ENCODE measurements at places on chromosomes 4 and X.
A peak's percentile ranks its signal among the peaks of the same experiment; 100 is the strongest.

DNA sequence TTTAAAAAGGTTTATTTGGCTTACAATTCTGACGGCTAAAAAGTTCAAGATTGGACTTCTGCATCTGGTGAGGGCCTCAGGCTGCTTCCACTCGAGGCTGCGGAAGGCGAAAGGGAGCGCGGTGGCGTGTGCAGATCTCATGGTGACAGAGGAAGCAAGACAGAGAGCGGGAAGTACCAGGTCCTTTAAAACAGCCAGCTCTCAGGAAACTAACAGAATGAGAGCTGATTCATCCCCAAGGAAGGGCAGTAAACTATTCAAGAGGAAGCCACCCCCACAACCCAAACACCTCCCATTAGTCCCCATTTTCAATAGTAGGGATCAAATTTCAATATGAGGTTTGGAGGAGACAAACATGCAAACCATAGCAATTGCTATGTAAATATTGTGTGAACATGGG, 2144.2 kb upstream of the AGA start:
- no peak for DNase-seq

DNA sequence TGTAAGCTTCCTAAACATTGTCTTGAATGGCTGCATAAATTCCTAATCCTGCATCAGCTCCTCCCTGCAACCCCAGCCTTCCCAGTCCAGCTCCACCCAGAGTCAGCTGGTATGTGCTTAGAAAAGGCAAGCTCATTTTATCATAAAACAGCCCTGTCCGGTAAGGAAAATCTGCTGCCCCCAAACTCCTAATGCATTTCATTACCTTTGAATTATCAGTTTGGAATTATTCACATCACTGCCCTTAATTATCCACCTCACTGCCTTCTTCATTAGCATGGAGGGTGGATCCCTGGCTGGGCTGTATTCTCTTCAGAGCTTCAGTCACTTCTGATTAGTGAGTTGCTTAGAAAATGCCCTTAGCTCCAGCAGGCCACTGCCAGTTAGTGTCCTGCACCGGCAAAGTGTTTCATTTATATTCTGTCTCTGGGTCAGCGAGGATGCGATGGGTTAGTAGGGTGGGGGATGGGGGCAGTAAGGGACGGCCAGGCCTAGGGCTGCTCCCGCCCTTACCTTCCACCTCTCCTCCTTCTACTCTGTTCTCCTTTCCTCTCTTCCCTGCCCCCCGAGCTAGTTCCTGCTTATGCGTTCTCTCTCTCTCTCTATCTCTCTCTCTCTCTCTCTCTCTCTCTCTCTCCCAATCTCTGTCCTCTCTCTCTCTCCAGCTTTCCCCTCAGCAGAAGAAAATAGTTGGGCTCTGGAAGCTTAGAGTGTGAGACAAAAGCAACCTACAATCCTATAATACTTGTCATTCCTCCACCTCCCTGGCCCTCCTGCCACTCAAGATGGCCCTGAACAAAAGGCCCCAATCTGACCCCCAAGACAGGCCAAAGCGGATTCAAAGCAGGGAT, 174.8 kb upstream of the KLF3 start:
- DNase-seq = no peak

GRCh38 chr4:86487738-86488348, 106.3 kb upstream of the PTPN13 start:
- DNase-seq = no peak

DNA sequence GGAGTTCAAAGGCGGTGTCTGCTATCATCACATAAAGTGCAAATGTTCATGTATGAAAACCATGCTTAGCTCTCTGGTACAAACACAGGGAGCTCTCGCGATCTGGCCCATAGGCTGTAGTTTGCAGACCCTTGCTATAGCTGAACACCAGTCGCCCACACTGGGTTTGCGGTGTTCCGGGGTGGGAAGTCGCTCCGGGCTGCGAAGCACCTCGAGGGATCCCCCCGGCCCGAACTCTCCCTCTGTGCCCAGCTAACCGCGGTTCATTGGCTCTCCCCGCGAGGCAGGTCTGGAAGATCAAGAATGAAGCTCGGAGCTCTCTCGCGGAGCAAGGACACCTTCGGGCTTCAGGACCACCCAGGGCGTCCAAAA, 341 bp upstream of the PRPS2 start:
- no peak for DNase-seq

DNA sequence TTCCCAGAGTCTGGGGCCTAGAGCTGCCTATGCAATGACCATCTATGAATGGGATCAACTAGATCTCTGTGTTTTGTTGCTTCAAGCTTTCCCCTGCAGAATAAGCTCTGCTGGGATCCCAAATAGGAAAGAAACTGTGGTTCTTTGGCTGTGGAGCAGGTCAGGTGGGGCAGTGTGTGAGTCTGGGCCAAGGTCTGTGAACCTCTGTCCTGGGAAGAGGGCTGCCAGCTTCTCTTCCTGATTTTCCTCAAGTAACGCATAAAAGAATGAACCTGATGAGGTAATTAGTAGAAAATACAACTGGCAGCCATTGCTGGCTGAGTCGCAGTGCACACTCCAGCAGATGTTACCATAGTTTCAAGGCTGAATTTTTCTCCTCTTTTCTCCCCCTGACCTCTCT, 4.6 kb upstream of the PIN4 start:
- no peak for DNase-seq

GRCh38 chr4:133402616-133403015, 253.5 kb downstream of the PCDH10 start:
- DNase-seq = no peak

DNA sequence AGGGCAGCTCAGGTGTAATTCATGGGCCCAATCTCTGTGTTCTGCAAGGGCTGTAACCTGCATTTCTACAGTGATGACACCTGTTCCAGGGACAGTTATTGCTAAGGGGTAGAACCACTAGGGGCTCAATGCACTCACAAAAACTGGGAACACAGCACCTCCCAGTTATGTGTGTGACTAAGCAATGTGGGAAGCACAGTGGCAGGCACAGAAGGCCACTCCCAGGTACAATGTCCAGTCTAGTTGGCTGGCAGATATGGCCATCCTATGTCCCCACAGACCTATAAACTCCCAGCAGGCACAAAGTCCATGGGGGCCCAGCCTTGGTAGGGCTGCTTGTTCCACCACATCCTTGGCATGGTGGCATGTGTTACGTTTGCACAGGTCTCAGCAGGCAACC, 25.7 kb downstream of the CXCL13 start:
- DNase-seq = no peak

DNA sequence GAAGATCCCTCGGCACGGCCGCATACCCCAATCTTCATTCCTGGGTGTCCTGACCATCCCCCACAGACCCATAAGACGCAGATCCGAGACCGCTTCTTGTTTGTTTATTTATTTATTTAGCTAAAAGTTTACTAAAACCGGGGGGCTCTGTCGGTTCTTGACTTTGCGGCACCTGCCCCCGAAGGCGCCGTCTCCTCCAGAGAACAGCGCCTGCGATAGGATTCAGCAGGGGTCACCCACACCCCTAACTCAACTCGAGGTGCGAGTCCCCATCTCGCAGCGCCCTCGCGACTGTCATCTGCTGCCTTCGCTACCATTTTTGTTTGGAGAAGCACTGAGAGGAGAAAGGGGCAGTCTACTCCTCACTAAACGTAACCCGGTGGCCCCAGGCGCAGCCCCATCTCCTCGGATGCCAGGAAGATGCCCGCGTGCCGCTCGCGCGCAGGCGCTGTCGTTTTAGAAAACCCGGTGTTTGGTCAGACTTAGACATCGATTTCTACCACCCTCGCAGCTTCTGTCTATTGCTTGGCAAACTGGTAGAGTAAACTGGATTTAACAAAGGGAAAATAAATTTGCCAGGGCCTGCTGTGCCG, 18.9 kb upstream of the GPR101 start:
- DNase-seq = no peak

DNA sequence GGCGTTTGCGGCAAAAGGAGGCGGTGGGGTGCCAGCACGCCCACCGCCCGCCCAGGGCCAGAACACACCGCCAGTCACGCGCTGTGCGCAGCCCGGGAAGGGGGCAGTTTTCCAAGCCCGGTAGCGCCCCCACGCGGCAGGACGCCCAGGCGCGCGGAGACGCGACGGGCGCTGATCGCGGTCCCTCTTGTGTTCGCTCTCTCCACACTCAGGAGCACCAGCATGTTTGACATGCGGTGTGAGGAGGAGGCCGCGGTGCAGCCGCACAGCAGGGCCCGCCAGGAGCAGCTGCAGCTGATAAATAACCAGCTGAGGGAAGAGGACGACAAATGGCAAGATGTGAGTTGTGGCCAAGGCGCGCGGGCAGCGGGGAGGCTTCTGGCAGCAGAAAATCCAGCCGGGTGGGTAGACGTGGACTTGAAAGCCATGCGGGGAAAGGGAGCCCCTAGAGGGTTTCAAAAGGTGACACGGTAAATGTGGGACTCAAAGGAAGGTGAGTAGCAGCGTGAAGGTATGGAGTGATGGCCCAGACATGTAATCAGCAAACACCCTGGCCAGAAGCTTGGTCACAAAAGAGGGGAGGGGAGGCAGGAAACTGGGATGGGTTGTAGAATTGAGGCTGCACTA, 104.1 kb downstream of the PHOX2B start:
- no peak for DNase-seq

- no peak for DNase-seq
Observed at GRCh38 chr4:53196882-53197771, 168.7 kb downstream of the SCFD2 start.

DNA sequence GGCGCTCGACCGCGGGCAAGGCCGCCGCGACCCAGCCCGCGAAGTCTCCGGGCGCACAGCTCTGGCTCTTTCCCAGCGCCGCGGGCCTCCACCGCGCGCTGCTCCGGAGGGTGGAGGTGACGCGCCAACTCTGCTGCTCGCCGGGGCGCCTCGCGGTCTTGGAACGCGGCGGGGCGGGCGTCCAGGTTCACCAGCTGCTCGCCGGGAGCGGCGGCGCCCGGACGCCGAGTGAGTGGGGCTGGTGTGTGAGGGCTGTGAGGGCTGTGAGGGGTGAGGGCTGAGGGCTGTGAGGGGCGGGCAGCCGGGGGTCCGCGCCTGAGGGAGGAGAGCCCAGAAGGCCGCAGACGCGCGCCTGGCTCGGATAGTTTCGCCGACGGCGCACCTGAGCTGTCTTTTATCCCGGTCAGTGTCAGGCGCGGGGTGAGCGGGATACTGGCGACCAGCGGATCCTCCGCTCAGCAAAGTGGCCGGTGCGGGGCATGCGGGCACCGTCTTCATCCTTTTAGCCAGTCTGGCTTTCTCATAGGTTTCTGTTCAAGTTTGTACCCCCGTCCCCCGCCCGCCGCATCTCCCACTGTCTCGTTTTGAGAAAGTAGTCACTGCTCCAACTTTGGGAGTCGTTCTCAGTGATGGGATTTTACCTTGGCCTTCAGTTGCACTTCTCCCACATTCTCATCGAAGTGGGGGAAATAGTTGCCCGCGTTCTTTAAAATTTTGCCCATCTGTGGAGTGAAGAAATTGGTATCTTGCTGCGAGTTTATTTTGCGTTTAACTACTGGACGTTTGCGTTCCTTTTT, 586 bp downstream of the HERC5 start:
- DNase-seq = no peak

GRCh38 chr4:94933799-94934198, 176.0 kb downstream of the BMPR1B start:
- DNase-seq = no peak

GRCh38 chr4:176134670-176135069, 60.7 kb downstream of the SPATA4 start:
- no peak for DNase-seq

DNA sequence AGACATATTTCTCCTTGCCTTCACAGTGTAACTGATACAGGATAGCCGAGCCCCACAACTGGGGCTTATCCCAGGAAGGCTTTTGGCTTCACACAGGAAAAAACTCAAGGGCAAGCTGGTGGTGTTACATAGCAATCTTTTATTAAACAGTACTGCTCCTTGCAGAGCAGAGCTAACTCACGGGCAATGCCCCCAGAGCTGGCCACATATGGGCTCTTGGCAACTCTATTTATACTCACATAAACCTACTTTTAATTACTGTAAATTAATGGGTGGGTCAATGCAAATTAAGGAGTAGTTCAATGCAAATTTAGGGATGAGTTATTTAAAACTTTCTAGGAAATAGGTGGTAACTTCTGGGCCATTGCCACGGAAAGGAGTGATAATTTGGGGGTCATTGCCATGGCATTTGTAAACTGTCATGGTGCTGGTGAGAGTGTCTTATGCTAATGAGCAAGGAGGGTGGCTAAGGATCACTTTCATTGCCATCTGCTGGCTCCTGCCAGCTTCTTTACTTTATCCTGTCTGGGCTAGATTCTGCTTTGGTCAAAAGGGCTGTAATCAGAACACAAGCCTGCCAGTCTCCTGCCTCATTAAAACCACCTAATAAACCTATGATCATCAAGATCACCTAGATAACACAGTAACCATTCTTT, 288.8 kb downstream of the CENPC start:
- DNase-seq = no peak

- DNase-seq = no peak
Observed at GRCh38 chr4:5037553-5038551, 13.4 kb upstream of the STK32B start.

- DNase-seq = peak; percentile 46
Observed at GRCh38 chr4:146243141-146243882, 29.0 kb downstream of the REELD1 start.

GRCh38 chrX:148600581-148600980, 100.2 kb downstream of the AFF2 start:
- DNase-seq = no peak

DNA sequence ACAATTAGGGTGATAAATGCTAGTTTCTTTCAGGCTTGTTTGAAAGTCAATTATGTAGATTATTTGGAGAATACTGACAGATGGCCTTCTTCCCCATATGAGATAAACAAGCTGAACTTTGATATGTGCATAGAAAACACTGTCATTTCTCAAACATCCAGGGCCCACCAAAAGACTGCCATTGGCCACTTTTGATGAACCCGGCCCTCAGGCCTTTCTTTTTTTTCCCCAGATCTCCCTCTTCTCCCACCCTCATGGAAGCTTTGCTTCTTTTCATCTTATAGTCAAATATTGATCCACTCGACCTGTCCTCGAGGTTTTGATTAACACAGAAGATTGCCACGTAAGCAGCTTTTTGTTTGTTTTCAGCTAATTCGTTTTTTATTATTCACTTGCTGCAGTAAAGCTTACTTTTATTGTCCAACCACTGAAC, 377.4 kb downstream of the SMARCA1 start:
- no peak for DNase-seq

- DNase-seq = no peak
Observed at GRCh38 chr4:138492176-138492575, 250.0 kb upstream of the SLC7A11 start.

GRCh38 chrX:118780911-118781310, 42.7 kb upstream of the ZCCHC12 start:
- DNase-seq = no peak

- DNase-seq = no peak
Observed at GRCh38 chr4:127631420-127631819, 1.3 kb upstream of the INTU start.

DNA sequence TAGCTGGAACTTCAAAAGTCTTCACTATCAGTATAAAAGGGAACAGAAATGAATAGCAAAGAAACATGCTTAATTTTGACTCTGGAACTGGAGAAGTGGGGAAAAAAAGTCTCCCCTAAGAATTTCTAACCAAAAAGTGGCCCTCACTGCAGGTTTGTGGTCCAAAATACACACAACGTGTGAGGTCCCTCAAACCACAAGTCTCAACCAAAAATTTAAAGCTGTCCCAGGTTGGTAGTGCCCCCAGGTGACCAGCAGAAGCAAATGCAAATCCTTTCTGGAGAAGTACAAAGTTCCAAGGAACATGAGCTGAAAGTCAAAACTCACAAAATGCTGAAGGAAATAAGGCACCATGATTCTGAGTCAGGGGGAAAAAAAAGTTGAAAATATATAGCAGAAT, 23.6 kb upstream of the VAMP7 start:
- DNase-seq = no peak
